Left ventricle myocardium inferior (tissue), 1 donor: ENCODE measurements at places on chromosomes 6 and 20. TPM values are rescaled to one million over a fixed set of nuclear protein-coding genes. Genes with fewer than 3 reads are reported as not detected.

Gene SASH1
- 22.5 TPM for total RNA-seq

Gene RAB32
- 7.2 TPM for total RNA-seq

Gene TGM6
- not detected for total RNA-seq

Gene SLC29A1
- 154 TPM for total RNA-seq

Gene OTOR
- total RNA-seq = not detected

Gene ADGRF5
- total RNA-seq = 42.1 TPM

Gene RAB44
- total RNA-seq = 0.05 TPM
